ENCODE measurements at places on chromosomes 6 and 20.

- no peak for DNase-seq
Measured at GRCh38 chr6:11232770-11233626, 530 bp upstream of the NEDD9 start.

DNA sequence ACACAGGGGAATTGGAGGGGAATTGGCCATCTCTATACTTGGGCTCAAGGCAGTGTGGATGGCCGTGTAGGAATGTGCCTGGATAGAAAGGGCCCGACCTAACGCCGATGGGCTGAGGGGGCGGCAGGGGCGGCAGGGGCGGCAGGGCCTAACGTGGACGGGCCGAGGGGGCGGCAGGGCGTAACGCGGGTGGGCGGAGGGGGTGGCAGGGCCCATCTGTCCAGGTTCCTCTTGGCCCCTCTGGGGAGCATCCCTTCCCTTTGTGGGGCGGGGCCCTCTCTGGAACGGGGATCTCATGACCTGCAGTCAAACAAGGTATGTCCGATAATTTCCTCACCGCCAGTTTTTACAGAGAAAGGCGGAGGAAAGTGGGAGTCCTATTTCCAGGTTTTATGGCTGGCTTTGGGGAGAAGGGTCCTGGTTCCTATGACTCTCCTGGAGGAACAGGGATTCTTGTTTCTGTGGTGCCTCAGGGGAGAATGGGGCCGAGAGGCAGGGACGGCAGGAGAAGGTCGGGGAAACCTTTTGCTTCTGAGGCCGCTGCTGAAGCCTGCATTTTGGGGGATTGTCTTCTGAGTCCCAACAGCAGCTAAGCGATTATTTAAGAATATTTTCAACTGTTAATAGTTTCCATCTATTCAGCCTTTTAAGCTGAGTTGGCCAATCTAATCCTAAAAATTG, 100.8 kb upstream of the FRMD1 start:
- no peak for DNase-seq

GRCh38 chr20:44629017-44629385, 22.5 kb downstream of the ADA start:
- DNase-seq, result no peak

DNA sequence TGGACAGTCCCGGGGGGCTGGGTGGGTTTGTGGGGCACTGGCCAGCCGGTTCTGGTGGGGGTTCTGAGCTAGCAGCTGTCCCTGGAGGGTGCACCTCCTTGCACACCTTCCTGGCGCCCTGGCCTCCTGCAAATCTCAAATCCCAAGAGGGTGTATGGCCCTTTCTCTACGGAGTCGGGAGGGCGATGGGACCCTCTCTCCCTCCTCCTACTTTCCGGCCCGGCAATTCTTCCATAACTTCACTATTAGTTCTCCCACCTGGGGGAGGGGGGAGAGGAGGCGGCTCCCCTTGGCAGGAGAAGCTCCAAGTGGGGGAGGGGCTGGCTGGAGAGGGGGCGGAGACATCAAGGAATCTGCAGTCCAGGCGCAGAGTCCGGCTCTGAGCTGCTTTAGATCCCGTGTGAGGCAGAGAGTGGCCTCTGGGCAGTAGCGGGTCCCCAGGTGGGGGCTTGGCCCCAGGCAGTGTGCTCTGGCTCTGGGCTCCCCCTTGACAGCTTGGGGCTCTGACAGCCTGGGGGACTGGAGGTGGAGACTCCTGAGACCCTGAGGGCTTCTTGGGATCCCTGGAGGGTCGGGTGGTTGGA, 1.4 kb upstream of the LAMA5 start:
- no peak for DNase-seq

DNA sequence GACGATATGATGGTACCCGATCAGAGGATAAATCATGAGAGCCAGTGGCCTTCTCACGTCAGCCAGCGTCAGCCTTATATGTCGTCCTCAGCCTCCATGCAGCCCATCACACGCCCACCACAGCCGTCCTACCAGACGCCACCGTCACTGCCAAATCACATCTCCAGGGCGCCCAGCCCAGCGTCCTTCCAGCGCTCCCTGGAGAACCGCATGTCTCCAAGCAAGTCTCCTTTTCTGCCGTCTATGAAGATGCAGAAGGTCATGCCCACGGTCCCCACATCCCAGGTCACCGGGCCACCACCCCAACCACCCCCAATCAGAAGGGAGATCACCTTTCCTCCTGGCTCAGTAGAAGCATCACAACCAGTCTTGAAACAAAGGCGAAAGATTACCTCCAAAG, 122.2 kb downstream of the TMEM242 start:
- no peak for DNase-seq

GRCh38 chr20:3635346-3635745, 27.9 kb downstream of the GFRA4 start:
- DNase-seq, result no peak

GRCh38 chr6:54254886-54255285, 53.4 kb upstream of the TINAG start:
- DNase-seq, result no peak

DNA sequence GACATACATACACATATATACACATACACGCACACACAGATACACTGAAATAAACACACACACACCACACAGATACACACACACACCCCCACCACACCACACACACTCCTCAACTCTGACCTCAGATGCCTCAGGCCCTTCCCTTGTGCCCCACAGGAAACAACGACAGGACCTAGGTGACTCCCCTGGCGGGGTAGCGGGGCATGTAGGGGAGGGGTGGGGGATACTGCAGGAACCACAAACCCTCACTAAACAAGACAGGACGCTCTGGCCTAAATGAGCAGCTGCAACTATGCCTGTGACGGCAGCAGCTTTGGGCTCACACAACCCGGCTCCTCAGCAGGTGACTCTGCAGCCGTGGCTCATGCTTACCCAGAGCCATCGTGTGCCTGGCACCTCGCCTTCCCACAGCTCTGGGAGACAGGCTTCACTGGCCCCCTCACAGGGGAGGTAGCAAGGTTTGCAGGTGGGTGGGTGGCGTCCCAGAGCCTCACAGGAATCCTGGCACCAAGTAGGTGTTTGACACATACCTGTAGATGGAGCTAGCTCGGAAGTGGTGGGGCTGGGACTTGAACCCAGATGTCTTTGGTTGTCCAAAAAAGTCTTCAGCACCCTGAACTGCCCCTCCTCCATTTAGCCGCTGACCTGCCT, 100.8 kb downstream of the GRM4 start:
- no peak for DNase-seq

DNA sequence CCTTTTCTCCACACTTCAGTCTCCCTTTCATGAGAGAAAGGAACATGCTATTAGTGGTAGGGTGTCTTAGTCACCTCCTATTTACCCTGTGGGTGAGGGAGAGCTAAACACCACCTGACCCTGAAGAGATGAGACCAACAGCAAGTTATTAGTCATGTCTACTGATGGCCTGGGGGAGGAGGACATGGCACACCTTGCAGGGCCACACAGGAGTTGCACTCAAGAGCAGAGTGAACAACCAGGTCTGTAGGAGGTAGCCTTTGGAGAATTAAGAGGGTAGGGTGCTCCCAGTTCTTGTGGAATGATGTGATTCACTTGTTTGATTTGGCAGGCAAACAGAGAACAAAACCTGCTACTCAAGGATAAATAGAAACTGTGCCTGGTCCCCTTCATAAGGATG, 82.7 kb upstream of the FABP7 start:
- no peak for DNase-seq

DNA sequence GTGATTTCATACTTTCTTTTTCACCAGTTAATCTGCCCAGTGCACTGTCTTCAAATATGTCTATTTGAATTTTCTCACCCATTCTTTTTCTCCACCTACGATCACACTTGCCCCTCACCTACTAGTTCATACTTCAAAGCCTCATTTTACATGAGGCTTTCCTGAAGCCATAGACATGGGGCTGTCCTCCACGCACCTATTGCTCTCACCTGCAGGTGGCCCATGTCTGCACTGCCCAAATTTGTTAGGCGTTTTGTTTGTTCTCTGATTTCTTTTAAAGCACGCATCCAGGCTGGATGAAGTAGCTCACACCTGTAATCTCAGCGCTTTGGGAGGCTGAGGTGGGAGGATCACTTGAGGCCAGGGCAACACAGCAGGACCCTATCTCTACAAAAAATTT, 106.8 kb upstream of the RIPOR2 start:
- no peak for DNase-seq

GRCh38 chr6:296151-297122, 4.2 kb downstream of the DUSP22 start:
- DNase-seq, result no peak

GRCh38 chr6:21906826-21907225, 313.3 kb downstream of the SOX4 start:
- DNase-seq, result no peak

- no peak for DNase-seq
Measured at GRCh38 chr6:11774426-11774825, 4.2 kb downstream of the ADTRP start.

GRCh38 chr6:125307150-125307838, 5.5 kb upstream of the HDDC2 start:
- no peak for DNase-seq

- no peak for DNase-seq
Measured at GRCh38 chr6:102298051-102298450, 904.5 kb downstream of the GRIK2 start.

GRCh38 chr6:145904391-145904790, 59.8 kb downstream of the SHPRH start:
- DNase-seq, result no peak

- no peak for DNase-seq
Measured at GRCh38 chr6:2164481-2164880, 80.9 kb downstream of the GMDS start.

DNA sequence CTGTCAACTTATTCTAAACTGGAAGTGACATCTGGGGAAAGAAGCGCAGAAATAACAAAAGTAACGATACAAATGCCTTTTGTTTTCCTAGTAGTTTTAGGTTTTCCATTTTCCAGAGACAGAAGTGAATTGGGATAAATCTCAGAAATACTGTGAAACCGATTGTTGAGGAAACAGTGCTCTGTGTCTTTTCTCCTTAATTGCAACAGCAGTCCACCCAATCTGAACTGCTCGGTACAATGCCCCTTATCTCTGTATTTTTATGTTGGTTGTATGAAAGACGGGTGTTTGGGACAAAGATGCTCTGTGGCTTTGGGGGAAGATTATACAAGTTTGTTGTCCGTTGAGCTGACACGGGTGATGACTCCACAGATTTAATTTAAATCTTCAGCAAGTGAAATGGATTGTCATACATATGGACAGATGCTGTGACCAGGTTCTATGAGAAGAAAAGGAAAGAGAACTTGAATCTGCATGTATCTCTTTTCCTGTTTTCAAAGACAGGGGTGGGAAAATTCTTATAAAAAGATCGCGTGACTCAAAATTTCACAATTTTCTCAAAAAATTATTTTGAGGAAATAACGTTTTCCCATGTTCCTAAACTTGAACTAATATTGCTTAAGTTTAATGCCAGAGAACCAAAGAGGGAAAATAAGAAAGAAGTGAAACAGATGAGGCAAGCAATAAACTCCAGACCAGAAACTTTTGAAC, 41.2 kb downstream of the SASH1 start:
- DNase-seq, result no peak

GRCh38 chr6:170174124-170174770, 116.6 kb downstream of the DLL1 start:
- no peak for DNase-seq

DNA sequence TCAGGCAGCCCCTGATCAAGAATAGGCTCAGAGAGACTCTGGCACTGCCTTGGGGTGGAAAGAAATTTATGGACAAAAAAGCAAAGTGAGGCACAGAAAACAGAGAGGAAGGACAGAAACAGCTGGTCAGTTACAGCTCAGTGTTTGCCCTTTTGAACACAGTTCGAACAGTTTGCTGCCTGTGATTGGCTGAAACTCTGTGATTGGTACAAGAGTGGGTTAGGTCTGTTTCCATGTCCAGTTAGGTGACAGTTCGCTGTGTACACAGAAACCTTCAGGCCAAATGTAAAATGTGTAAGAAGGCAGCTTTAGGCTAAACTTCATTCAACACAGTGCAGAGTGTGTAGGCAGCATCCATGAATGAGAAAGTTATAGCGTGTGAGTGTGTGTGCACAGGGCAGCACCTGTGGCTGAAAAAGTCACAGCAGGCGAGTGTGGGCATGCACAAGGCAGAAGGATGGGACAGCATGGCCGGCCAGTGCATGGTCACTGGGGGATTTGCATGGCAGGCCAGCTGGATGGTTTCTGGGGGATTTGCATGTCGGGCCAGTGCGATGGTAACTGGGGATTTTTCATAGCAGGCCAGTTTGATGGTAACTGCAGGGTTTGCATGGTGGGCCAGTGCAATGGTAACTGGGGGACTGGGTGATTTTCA, 75.4 kb upstream of the FRMD1 start:
- DNase-seq, result no peak

GRCh38 chr6:21348504-21349195, 244.9 kb upstream of the SOX4 start:
- DNase-seq, result no peak

GRCh38 chr6:87483929-87484328, 11.2 kb downstream of the SLC35A1 start:
- DNase-seq, result peak; percentile 13

- DNase-seq, result no peak
Measured at GRCh38 chr6:88145298-88145963, 20.7 kb downstream of the CNR1 start.

DNA sequence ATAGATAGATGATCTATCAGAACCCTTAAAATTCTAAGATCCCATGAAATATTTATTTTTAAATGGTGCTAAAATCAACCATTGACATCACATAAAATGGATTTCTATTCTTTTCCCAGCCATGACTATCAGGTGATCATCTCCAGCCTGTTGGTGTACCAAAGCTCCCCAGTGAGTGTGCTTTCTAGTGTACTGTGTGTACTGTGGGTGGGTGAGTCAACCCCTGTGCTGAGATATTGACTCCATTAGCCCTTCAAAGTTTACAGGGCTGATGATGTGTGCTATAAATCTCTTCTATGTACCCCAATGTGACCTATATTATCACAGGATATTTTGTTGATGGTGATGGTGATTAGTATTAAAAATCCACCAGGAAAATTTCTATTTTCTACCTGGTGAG, 344.6 kb downstream of the MMUT start:
- no peak for DNase-seq

- DNase-seq, result no peak
Measured at GRCh38 chr6:119501798-119502483, 152.4 kb upstream of the MAN1A1 start.

DNA sequence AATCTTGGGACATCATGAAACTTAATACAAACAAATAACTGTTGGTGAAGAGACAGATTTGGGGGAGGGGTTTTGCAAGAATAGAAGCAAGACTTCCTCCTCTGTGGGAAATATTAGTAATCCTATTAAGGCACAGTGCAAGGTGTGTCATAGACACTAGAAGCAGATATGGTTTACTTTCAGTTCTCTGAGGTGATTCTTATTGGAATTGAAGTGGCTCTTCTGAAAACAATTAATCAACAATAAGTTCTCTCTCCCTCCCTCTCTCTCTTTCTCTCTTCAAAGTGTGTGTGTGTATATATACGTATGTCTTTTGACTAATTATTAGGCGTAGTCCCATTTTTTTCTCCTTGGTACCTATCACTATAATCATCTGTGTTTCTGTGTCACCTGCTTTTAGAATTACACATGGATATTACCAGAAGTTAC, 99.8 kb downstream of the HIVEP2 start:
- DNase-seq, result no peak

DNA sequence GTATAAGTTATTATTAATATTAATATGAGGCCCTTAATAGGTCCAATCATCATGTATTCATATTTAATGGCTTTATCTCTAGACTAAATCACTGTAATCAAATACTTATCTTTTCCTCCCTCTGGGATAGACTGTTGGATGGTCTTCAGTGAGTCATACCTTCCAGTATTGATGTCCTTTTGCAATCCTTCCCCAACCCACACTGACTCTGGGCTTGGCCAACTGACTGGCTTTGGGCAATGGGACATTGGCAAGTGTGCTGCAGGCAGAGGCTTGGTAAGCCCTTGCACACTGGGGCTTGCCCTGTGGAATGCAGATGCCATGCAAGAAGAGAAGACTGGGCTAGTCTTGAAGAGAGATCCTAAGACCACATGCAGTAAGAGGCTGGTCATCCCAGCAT, 136.6 kb downstream of the CCDC170 start:
- DNase-seq, result no peak
